ENCODE measurements at places on chromosomes 12 and 14. TPM values are rescaled to one million over a fixed set of nuclear protein-coding genes. Genes with fewer than 3 reads are reported as not detected.

Gene NOXRED1
- polyA plus RNA-seq = 0.33 TPM

Gene BMP4
- polyA plus RNA-seq = 44.2 TPM

Gene ETV6
- polyA plus RNA-seq = 12.8 TPM

Gene MUCL1
- polyA plus RNA-seq = not detected

Gene CCDC197
- 0.36 TPM for polyA plus RNA-seq

Gene PCED1B
- polyA plus RNA-seq = 0.73 TPM

Gene NRXN3
- 1.5 TPM for polyA plus RNA-seq

GRCh38 chr12:125890971-125891370, 825.7 kb downstream of the AACS start:
- no peak for DNase-seq

DNA sequence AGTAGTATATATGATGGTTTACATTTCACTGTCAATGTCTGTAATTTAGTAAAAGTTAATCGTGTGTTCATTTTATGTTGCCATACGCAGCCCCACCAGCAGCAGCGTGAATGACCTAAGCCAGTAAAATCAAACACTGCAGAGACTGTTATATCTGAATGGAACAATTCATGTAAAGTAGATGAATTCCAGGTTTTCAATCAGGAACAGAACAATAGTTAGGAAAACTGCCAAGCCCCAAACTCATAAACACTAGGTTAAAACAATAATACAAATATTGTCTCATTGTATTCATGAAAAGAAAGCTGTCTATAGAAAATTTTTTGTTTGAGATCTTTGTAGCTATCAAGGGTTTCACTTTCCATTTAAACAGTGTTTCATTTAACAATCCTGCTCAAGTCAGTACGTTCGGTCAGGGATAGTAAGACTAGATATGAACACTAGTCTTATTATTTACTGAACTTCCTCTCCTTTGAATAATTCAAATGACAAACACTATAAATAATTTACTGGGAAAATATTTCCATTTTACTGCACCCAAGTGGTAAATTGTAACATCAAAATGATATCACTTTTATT, 256.8 kb upstream of the FLRT2 start:
- peak; percentile 20 for DNase-seq

GRCh38 chr12:5912011-5912410, 33.0 kb downstream of the ANO2 start:
- DNase-seq = no peak

DNA sequence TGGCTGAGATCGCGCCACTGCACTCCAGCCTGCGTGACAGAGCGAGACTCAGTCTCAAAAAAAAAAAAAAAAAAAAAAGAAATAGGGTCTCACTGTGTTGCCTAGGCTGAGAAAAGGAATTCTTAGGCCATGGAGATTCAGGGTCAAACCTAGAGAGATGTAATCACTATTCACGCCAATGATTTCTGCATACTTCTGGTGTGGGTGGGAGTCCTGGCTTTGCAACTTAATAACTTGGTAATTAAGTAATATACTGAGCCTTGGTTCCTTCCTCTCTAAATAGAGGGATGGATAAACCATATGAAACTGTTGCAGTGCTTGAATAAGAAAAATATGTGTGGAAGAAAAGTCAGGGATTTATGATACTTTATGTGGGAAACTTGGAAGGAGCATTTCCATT, 2.7 kb downstream of the ZNF410 start:
- DNase-seq = no peak

GRCh38 chr12:69688471-69689427, 10.4 kb downstream of the BEST3 start:
- peak; percentile 46 for DNase-seq

- no peak for DNase-seq
Measured at GRCh38 chr12:42498549-42499247, 90.8 kb downstream of the PRICKLE1 start.

- no peak for DNase-seq
Measured at GRCh38 chr14:77478796-77479195, 19.8 kb downstream of the ISM2 start.

GRCh38 chr12:104792570-104792969, 165.5 kb downstream of the SLC41A2 start:
- peak; percentile 83 for DNase-seq

Data from muscle of arm (tissue), 14 donors.